Amygdala (tissue), 56 donors: ENCODE measurements at places on chromosomes 4 and X.
A peak's percentile ranks its signal among the peaks of the same experiment; 100 is the strongest.

GRCh38 chr4:78459327-78459726 is 92.2 kb upstream of the ANXA3 start:
- DNase-seq, result no peak

DNA sequence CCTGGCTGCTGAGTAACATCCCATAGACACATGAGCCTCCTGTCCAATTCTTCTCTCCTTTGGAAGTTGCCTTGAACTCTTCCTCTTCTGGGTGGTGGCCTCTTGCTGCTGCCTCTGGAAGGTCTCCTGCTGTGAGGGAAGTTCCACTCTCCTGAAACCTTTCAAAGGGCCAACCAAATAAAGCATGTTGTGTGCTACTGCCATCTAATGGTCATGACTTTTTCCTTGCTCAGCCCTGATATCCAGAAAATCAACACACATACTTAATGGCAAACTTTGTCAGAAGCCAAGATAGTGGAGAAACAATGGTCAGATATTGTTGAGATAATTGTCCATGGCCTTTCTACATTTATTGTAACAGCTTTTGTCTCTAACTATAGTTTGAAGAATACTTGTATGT is 19.1 kb upstream of the ZXDA start:
- DNase-seq, result no peak

DNA sequence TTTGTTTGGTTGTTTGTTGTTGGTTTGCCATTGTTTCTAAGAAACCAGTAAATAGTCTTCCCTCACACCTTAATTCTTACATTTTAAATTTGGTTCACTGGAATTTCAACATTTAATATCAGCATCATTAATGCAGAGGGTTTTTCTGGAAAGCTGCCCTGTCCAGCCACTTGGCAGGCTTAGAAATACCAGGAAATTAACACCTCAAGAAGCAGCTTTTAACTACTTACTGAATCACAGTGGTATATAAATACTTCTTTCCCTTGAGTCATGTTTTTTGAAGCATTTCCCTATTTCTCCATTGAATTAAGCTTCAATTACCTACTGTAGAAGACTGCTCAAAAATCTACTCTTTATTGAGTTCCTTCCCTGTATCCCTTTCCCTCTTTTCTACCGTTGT is 1221.1 kb upstream of the ADGRL3 start:
- DNase-seq, result no peak

DNA sequence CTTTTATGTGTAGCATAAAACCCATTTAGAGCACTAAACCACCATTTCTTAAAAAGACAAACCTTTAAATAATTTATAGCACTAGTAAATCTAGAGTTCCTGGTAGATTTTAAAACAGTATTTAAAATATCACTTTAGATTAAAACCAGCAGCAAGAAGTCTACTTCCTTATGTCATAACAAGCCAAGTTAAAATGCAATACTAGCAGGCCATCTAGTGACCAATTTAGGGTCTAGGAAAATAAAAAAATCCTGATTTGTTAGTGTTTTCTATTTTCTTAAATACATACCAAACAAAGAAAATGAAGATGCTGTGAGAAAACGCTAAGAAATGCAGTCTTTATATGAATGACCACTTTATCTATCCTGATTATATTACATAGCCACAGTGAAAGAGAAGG is 53.9 kb downstream of the PAPSS1 start:
- DNase-seq, result no peak

DNA sequence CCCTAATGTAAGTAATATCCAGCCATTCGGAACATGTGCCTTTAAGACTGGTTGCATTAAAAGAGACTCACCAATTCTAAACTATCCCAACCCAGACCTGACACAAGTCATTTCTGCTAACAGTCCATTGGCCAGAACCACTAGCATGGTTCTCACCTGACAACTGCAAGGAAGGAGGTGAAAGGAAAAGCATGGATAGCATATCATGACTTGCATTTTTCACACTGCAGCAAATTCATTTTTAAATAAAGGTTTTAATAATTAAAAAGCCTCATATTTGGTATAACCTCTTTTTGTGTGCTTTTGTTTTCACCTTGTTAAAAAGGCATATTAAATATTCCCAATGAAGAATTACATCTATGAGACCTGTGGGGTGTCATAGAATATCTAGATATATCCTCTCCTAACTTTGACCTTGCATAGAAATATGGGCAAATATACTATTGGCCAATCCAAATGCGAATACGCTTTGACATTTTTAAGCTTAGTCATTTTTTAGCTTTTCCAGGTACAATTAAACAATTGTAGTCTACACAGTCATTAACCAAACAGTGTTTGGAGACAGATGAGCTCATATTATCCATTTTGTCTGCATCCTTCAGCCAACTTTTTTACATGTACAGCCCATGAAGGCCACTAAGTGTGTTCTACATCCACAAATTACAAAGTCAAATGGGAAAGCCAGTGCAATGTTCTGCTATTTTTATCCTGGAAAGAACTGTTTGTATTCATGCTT is 295.3 kb downstream of the PDGFC start:
- no peak for DNase-seq

GRCh38 chr4:74327762-74328161 is 19.5 kb downstream of the EPGN start:
- DNase-seq, result no peak

DNA sequence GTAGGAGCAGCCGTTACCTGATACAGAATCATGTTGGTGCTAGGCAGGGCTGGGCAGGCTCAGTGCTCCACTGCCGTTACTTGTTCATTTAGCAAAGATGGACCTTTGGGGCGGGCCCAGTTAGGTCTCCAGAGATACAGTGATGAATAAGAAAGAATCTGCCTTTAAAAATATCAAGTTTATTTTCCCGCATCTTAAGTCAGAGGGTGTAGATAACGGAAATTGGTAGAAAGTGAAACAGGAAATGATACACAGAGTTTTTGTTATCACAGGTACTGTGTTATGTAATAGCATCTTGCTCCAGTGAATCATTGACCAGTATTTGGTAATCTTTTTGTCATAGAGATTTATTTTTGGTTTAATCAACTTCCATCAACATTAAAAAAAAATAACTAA is 5.5 kb downstream of the TMEM131L start:
- no peak for DNase-seq

DNA sequence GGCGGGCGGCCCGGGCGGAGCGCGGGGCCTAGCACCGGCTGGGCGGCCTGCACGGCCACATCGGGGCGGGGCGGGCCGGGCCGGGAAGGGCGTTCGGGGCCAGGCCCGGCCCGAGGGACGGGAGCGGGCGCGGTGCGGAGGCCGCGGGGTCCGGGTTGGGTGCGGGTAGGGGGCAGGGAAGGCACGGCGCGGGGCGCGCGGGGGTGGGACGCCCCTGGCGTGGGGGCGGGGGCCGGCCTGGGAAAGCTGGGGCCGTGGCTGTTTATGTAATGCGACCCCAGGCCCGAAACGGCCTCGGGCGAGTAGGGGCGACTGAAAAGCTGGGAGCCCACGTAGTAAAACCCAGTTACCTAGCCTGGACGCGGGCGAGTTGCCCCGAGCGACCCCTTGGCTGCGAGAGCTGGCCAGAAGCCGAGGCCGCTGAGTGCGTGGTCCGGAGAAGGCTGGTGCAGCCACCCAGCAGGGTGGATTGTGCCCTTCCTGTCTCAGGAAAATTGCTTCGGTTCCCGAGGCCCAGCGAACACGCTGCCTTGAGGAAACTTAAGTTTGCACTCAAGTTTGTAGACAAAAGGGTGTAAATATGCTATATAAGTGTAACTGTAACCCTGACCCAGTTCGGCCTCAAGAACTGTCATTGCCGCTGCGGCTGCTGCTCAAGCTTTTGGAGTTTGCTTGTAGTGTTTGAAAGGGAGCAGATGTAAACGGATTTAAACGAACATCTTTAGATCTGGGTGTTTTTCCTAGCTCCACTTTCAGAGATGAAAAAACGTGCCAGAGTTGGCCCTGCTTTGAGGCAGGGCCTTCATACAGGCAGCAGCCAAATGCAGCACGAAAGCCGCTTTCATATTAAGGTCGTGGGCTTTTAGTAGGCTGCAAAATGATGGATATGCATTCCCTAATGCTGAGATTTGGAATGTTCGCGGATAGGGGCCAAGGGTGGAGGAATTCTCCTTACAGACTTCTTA is 674 bp downstream of the SEC24B start:
- peak; percentile 8 for DNase-seq

GRCh38 chr4:145540235-145540634 is 58.6 kb downstream of the SMAD1 start:
- DNase-seq, result no peak

DNA sequence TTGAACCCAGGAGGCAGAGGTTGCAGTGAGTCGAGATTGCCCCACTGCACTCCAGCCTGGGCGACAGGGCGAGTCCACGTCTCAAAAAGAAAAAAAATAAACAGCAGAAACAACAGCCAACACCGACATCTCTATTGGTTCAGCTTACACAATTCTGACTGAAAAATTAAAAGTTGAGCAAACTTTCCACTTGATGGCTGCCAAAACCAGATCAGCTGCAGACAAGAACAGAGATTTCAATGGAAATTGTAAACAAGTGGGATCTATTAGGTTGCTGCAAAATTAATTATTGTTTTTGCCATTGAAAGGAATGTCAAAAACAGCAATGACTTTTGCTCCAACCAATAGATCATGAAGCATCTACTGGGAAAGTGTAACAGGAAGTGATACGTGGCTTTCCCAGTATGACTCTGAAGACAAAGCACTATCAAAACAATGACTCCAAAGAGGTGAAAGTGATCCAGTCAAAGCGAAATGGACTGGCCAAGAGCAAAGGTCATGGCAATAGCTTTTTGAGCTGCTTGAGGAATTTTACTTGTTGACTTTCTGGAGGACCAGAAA is 26.3 kb downstream of the UPF3B start:
- DNase-seq, result no peak

- no peak for DNase-seq
Measured at GRCh38 chr4:103786014-103786413, 66.2 kb upstream of the TACR3 start.

DNA sequence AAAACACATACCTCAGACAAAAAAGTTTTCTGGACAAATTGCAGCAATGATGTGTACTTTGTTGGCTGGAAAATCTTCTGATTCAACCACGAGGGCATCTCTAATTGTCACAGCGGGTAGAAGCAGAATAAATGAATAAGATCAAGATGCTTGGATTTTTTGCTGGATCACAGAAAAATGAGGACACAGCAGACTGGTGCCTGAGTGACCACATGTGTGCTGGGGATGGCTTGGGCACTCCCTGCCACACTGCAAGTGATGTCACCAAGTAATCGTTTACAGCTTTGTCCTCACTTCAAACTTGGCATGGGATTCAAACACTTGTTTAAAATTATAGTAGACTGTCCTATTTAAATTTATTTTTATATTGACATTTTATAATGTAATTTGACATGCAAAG is 557.0 kb downstream of the SPRY1 start:
- no peak for DNase-seq

DNA sequence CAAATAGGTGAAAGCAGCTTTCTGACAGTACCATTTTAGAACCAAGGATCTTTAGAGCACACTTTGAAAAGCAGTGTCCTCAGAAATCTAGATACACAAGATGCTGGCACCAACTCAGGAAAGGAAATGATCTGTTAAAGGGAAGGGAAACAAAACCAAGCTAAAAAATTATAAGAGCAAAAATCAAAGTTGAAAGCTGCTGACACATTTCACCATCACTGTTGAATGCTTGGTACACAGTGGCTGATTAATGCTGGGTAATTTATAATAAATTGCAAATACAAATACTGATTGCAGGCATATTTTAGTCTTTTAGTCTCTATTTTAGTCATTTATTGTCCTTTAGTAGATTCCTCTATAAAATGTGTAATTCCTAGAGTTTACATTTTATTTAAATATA is 1540.1 kb upstream of the PCDH10 start:
- DNase-seq, result no peak

DNA sequence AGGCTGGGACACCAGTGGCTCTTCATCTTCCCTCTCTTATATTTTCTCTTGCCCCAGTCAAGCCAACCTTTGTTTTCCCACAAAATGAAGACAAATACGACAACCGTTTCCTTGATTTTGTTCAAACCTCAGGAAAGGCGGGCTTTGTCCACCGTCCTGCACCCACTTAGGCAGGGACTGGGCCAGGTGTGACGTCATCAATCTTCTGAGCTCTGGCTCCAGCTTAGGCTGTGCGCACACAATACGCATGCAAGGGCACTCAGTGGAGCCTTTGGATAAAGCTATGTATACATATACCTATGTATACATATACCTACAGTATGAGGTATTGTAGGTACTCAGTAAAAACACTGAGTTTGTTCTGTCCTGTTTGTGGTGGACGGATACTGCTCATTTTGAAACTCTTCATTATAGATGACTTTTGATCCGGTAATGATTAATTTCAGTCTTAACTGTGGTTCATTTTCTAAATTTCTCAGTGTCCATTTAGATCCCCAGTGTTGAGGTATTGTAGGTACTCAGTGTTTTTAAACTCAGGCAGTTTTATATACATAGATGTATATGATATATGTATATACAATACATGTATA is 194.9 kb downstream of the MGST2 start:
- DNase-seq, result no peak

DNA sequence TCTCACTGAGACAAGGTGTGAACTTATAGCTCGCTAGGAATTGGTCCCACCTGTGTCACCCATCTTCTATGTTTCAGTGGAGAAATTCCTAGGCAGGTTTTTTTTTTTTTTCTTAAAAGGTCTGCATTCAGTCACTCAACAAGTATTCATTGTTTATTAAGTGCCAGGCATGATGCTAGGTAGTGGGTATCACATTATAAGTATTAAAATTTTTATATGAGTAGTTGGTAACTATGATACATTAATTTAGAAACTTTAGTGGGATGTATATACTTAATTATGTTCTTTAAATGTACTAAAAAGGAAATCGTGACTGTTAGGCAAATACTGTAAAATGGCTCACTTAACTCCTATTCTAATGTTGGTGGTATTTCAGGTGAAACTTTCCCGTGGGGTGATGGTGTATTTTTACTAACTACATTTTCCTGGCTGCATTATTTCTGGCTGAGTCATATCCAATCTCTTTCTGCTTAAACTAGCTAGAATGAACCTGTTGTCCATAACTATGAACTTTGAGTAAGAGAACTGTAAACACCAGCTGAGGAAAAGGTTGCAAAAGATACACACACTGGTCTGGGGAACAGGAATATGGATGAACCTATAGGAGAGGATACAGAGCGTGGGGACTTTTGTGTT is 49.3 kb upstream of the MED14 start:
- no peak for DNase-seq

DNA sequence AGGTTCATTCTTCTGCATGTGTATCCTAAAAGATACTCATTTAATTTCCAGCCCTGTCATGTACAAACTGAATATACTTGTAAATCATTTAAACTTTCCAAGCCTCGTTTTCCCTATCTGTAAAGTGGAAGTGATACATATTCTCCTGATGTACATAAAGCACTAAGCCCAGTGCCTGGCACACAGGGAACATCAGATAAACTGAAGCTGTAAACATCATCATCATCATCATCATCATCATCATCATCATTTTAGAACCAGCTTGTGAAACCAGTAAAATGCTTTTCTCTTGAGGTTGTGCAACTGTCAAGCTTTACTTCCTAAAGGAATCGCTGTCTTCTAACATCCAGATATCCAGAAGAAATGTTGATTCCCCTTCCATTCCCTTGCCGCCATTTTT is 83.3 kb upstream of the ANXA3 start:
- no peak for DNase-seq

GRCh38 chrX:120401301-120401700 is 39.4 kb downstream of the ATP1B4 start:
- DNase-seq, result no peak
